ENCODE measurements at places on chromosomes 7 and 10.
A peak's percentile ranks its signal among the peaks of the same experiment; 100 is the strongest.

DNA sequence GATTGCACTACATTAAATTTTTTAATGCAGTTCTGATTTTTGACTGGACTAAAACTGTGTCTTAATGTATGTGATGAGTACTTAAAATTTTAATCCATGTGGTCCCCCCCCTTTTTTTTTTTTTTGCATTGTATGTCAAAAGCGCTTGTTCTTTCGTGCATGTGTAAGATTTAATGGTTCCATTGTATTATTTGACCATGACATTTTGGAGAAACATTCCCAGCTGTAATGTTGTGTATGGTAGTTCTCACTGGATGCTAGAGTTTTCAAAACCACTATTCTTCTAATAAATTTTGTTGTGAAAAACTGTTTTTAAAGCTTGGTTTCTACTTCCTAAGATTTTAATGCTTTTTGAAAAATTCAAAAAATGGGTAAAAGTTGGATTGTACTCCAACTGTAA lies 132.0 kb downstream of the LCOR start:
- DNase-seq, result no peak

DNA sequence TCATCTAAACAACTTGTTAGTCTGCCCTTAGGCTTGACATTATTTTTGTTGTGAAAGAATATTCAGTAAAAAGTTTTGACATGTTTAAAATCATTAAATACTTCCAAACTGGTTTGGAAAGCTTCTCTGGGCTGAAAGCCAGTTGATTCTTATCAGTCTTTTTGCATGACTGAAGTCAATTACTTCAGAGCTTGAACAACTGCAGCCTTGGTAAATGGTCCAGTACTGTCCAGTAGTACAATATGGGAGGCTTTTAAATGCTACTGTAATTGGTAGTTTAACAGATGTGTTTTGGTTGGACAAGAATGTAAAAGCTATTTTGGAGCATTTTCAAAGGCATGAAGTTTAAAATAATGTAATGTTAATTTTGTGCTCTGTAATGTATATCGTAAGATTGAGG lies 103.4 kb downstream of the SDK1 start:
- DNase-seq, result peak; percentile 15

DNA sequence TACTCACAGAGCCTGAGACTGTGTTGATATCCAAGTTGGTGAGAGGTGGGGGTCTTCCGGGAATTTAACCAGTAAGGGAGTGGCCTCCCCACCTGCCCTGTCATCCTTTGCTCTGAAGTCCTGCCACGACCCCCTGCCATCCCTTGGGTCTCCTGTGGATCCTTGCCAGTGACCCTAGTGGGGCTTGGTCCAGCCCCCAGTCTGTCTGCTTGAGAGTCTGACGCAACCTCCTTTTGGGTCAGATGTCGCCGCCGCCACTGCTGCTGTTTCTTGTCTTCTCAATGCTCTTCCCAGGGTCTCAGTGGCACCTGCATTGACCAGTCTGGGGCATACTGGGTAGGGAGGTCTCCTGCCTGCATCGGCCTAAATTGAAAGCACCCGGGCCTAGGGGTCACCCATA lies 28.8 kb downstream of the PAX2 start:
- no peak for DNase-seq

- no peak for DNase-seq
Measured at GRCh38 chr7:143992670-143993069, 7.5 kb upstream of the OR6B1 start.

DNA sequence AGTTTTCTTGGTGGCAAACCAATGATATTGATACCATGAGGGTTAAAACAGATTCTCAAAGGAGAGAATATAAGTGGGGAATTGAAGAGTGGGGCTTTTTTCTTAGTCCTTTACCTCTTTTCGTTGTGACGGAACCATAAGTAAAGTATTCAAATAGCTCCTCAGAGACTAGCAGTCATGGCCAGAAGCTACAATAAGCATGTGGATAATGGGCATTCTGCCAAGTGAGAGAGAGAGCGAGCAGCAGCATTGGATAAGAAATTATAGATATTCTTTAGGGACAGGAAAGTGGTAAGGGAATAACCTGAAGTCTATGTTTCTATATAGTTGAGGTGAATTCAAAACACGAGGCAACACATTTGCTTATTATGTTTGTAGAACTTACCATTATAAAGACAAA lies 235.1 kb downstream of the SEMA3E start:
- peak; percentile 46 for DNase-seq

- DNase-seq, result no peak
Measured at GRCh38 chr7:35831208-35831607, 30.4 kb downstream of the SEPTIN7 start.

DNA sequence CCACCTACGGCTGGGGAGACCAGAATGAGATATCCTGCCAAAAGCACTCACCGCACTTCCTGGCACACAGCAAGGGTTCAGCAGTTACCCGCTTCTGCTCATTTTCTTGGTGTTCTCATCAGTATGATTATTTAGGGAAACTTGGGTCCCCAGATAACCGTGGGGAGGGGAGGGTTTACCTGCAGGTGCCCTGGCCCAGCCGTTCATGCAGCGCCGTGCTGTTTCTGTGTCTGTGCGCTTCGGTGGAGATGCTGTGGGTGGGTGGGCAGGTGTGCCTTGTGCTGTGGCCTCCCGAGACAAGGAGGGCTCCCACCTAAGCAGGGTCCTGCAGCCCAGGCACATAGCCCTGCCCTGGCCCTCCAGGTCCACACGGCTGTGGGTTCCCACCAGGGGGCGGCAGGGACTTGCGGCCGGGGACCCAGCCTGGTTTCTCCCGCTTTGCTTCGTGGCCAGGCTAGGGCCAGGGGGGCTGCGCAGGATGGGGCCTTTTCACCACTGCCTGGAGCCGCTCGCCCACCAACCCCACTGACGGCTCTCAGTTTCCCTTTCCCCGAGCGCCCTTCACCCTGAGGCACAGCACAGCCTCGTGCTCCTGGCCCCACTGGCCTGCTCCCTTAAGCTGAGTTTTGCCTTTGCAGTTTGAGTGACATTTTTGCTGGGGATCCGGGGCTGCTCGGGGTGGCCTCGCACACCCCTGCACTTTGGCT lies 78.5 kb downstream of the LHPP start:
- DNase-seq, result peak; percentile 71

- DNase-seq, result no peak
Measured at GRCh38 chr7:125459038-125459437, 529.4 kb upstream of the POT1 start.

- no peak for DNase-seq
Measured at GRCh38 chr7:112021379-112022044, 184.7 kb downstream of the DOCK4 start.

DNA sequence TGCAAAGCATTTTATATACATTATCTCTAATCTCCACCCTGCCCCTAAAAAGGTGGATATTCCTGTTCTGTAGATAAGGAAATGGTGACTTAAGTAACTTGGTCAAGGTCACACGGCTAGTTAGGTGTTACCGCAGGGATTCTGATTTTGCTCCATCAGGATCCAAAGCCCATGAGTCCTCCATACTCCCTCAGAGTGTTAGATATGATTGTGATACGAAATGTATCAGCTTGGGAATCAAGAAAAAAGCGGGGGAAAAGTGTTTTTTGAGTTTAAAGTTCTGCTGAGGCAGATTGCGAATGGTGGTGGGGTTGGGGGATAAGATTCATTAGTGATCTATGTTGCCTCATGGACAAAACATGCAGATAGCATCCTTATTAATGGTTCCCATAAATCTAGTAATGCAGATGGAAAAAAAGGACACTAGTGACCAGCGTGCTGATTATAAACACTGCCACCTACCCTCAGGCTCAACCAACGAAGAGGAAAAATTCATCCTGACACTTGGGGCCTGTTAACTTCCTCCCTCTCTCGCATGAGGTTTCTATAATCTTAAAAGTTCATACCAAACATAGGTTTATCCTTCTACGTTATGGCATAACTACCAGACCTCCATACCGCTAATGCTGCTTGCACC lies 2.3 kb downstream of the ICA1 start:
- no peak for DNase-seq

- no peak for DNase-seq
Measured at GRCh38 chr10:107553470-107553869, 389.0 kb upstream of the SORCS1 start.

- no peak for DNase-seq
Measured at GRCh38 chr10:24223953-24224352, 15.0 kb downstream of the KIAA1217 start.

- peak; percentile 5 for DNase-seq
Measured at GRCh38 chr7:24717694-24718320, 39.5 kb downstream of the GSDME start.

DNA sequence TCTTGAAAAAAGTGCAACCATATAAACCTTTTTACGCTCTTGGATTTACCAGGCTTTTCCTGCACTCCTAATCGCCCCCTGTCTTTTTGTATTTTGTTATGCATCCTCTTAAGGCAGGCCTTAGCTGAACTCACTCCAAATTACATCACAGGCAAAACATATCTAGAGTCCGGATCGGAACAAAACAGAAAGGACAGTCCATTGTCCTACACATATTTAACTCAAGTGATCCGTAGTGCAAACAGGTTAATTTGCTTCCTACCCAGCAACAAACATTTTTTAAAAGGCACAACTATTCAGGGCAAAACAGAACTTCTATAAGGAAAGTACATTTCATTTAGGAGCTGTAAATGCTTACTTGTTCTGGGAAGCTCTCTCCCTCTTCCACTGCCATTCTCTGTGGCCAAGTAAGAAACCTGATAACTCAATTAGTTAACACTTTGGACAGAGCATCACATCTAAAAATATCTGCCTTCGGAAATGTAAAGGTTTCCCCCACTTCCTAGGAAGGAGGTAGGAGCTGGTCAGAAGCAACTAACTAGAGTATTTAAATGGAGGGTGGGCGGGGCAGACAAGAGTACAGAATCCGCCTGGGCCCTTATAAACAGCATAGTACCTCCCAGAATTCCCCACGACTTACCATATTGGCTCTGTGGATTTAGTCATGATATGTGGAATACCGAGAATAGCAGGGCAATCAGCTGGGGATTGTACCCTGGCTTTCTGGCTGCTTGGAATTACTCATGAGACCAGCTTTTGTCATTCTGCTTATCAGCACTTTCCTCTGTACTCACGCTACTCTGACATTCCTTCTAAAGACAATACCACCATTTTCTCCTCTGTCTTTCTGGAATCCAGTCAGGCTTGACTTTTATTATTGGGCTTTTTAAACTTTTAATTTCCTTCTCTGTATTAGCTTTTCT lies 89.5 kb downstream of the ANK3 start:
- peak; percentile 59 for DNase-seq

DNA sequence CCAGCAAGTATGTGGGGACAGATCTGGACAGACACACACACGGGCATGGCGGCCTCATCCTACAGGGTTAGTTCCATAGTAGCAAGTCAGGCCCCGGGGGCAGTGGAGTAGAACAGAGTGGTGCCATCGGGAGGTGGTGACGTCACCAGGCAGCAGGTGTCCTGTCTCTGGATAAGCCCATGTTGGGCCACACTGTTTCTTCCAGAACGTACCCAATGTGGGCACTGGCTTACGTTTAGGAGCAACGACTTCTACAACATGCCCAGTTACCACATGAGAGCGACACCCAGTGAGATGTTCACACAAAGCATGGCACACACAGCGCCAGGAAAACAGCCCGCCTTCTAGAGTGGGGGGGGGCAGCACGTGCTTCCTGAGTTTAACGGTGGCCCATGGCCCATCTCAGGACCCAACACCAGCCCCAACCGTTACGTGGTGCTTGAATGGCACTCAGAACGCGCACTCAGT lies 67.8 kb downstream of the CTBP2 start:
- DNase-seq, result no peak

DNA sequence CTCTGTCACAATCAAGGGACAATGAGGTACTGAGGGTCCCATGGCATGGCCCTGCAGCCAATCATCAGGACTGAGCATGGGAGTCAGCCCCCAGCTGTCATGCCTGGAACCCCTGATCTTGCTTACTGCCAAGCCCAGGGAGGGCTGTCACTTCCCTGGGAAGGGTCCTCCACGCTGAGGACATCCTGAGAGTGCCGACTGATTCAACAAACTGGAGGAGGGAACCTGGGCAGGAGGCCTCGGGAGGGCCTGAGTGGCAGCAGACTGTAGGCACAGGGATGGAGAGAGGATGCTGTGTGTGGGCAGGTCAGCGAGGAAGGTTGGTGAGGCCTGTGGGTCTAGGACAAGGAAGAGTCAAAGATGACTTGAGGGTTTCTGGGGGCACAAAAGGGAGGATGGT lies 154.3 kb downstream of the ZNF248 start:
- no peak for DNase-seq
